Astrocyte of the cerebellum (primary cell): ENCODE measurements at places on chromosomes 7 and 10.

DNA sequence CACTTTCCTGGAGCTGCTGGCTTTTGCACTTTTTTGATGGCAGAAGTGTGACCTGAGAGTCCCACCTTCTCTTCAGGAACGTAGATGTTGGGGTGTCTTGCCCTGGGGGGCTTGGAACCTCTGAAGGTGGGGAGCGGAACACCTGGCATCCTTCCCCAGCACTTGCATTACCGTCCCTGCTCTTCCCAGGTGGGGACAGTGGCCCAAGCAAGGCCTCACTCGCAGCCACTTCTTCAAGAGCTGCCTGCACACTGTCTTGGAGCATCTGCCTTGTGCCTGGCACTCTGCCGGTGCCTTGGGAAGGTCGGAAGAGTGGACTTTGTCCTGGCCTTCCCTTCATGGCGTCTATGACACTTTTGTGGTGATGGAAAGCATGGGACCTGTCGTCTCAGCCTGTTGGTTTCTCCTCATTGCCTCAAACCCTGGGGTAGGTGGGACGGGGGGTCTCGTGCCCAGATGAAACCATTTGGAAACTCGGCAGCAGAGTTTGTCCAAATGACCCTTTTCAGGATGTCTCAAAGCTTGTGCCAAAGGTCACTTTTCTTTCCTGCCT is 31.1 kb downstream of the PFKFB3 start:
- no peak for DNase-seq

DNA sequence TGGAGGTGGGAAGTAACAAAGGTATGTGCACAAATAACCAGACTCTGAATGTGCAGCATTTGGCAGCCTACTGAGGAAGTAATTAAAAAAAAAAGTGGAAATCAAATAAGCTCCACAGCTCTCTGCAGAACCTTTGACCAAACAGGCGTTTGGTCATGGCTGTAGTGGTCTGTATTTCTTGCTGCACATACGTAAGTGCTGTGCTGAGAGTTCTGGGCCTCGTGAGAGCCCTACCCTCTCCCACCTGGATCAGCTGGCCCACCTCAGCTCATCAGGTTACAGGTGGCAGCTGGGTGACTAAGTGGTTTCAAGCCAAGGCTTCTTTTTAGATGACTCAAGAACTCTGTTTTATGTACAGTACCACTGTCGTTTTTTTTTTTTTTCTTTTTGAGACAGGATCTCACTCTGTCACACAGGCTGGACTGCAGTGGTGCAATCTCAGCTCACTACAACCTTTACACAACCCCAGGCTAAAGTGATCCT is 178.2 kb upstream of the KLF6 start:
- DNase-seq = no peak

- no peak for DNase-seq
These were observed 1.5 kb upstream of the TRDMT1 start for GRCh38 chr10:17202999-17203398.

GRCh38 chr7:105837765-105838626 is 38.4 kb downstream of the ATXN7L1 start:
- no peak for DNase-seq

- no peak for DNase-seq
These were observed 917.9 kb downstream of the GRID1 start for GRCh38 chr10:85448716-85449115.

DNA sequence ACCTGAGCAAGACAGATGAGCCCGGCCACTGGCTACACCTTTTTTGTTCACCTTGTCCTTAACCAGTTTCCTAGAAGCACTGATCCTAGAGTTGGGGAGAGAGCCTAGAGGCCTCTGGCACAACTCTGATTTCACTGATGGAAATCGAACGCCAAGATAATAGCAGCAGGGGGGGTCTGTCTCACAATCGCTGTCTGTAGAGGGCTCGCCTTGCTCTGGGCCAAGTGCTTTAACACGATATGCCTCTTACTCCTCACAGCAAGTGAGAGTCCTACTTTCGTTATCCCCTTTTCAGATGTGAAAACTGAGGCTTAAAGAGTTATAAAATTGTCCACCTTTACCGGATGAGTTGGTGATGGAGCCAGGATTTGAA is 472 bp downstream of the RASSF4 start:
- no peak for DNase-seq

DNA sequence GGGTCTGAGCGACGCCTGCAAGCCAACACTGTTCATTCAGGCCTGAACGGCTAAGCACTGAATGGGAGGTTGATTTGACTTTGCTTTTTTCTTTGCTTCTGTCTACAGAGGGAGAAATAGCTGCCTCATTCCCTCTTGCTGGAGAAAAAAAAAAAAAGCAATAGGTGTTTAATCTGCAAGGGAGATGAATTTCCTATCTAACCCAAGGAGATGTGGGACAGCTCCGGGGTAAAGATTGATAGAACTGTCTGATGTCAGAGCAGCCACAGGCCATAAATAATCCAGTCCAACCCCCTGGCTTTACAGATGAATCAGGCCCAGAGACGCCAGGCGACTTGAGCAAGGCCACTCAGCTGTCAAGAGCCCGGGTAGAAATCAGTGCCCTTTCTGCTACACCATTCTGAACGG is 168.0 kb downstream of the ARHGAP12 start:
- no peak for DNase-seq

GRCh38 chr7:144885478-144885877 is 49.6 kb upstream of the TPK1 start:
- no peak for DNase-seq

GRCh38 chr7:122155566-122155965 is 11.5 kb upstream of the AASS start:
- no peak for DNase-seq
